Kidney tubule cell (primary cell): ENCODE measurements at places on chromosomes 16 and 17.

DNA sequence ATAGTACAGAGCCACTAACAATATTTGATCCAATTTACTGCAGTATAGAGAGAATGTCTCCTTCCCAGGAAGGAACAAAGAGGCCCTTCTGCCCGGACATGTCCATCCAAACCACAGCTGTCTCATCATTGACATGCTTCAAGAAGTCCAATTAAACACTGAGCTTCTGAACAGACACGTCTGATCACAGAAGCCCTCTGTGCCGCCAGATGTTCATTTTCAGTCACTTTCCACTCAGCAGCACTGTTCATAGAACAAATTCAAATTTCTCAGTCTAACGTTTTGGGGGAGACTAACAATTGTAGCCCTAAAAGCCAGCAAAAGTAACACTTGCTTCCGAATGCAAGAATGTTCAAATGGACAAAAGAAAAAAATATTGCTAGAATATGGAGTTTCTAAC is 15.3 kb downstream of the ZC3H7A start:
- DNase-seq: peak; percentile 75

DNA sequence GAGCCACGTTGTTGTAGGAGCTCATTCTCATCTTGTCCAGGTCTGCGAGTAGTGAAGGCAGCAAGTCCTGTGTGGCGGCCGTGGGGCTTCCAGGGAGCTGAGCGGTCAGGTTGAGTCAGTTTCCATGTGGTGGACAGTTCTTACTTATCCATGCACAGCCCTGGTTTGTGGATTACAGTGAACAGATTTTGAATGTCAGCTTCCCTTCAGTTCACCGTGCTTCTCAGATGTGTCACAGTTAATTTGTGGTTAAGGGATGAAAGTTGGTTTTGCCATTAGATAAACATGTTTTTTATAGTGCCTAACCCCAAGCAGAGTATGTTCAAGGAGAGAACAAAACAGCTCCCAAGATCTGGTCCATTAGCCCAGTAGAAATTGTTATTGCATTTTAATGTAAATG is 103.1 kb downstream of the RPTOR start:
- peak; percentile 84 for DNase-seq

DNA sequence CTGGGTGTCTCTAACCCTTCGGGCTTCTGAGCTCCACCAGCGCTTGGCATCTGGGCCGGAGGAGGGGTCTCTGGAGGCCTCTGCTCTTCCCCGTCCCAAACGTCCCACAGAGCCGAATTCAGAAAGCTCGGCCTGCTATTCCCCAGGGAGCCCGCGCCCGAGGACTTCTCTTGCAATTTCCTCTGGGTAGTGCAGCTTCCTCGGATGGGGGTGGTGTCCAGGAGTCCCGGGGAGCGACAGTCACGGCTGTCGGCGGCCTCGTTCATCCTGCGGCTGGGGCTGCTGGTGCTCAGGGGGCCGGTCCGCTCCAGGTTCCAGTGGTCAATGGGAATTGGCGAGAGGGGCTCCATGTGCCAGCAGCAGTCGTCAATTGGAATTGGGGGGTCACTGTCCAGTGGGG is 11.8 kb upstream of the NLRC3 start:
- no peak for DNase-seq

DNA sequence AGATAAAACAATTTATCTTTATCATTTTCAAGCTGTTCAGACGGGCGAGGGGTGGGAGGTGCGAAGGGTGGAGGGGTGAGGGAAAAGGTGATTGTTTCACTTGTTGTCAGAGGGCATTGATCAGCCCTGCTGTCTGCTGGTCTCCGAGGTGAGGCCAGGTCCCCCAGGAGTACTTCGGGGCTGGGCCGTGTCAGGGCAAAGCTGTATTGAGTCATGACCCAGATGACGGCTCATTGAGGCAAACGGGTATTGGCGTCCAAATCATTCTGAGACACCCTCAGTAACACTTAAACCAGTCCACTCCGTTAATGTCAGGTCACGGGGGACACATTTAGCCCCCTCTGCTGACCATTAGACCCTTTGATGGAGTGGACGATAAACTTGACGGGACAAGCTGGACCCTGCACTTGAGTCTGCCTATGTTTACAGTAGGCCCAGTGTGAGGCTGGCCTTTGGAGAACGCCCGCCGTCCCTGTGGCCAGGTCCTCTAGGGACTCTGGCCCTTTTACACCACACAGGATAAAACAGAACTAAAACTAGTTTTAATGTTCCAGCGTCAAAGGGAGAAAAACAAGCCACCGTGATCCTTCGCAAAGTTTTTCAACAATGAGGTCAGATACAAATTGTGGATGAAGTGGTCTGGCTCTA is 502.2 kb upstream of the ZFHX3 start:
- no peak for DNase-seq

DNA sequence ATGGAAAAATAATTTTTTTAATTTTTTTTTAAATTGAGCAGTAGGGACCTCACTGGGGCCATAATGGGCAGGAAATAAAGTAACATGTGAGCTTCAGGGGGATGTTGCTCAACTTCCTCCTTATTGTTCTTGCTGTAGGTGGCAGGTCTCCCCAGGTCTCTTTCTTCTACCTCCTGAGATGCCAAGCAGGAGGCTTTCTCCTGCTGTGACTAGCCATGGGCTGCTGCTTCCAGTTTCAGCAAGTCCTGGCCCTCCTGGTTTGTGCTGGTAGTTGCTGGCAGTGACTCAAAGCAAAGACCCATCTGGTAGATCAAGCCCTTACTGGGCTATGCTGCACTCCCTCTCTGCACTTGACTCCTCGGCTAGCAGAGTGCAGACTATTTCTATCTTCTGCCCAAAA is 2.3 kb downstream of the DPEP2NB start:
- DNase-seq: no peak

- peak; percentile 66 for DNase-seq
Observed at GRCh38 chr16:30032083-30032819, 1.2 kb upstream of the TLCD3B start.

DNA sequence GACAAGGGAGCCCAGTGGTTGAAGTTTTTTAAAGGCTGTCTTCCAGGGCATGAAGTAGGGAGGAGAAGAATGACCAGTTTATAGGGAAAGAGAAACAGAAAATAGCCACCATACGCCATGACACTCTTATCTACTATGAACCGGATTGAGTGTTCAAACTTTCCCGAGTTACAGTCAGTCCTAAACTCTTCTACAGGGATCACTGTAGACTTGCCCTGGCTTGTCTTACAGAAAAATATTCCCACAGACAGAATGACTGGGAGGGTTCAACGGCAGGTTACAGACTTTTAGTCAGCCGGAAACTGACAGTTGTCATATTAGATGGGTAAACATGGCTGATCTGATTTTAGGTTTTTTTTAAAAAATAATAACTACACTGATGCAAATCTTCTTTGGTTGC is 662.5 kb upstream of the SOX9 start:
- DNase-seq: no peak

DNA sequence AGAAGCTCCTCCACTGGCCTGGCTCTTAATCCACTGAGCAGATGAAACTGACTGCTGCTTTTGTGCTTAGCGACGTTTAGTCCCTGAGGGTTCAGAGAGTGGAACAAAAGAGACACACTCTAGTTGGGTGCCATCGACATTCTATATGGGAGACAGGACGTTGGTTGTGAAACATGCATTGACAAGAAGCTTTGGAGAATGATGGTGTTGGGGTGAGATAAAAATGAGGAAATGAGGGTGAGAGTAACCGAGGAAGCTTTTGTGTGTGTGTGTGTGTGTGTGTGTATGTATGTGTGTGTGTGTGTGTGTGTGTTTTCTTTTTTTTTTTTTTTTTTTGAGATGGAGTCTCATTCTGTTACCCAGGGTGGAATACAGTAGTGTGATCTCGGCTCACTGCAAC is 89.5 kb downstream of the ABCC1 start:
- no peak for DNase-seq

- no peak for DNase-seq
Observed at GRCh38 chr17:14116263-14117024, 47.1 kb downstream of the COX10 start.

DNA sequence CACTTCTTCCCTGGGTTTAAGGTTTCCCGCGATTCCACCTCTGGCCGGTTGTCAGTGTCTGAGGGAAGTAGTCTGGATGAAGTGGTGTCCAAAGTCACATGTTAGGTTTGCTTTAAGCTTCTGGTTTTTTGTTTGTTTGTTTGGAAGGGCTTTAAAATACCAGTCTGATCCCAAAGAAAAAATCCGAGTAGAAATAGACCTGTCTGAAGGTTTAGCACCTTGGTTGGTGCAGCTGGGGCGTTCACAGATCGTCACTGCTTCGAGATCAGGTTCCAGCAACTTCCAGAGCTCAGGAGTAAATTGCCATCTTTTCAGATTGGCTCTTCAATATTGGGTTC is 567 bp downstream of the TMEM97 start:
- peak; percentile 23 for DNase-seq

- no peak for DNase-seq
Observed at GRCh38 chr16:17050468-17050867, 420.3 kb downstream of the XYLT1 start.

DNA sequence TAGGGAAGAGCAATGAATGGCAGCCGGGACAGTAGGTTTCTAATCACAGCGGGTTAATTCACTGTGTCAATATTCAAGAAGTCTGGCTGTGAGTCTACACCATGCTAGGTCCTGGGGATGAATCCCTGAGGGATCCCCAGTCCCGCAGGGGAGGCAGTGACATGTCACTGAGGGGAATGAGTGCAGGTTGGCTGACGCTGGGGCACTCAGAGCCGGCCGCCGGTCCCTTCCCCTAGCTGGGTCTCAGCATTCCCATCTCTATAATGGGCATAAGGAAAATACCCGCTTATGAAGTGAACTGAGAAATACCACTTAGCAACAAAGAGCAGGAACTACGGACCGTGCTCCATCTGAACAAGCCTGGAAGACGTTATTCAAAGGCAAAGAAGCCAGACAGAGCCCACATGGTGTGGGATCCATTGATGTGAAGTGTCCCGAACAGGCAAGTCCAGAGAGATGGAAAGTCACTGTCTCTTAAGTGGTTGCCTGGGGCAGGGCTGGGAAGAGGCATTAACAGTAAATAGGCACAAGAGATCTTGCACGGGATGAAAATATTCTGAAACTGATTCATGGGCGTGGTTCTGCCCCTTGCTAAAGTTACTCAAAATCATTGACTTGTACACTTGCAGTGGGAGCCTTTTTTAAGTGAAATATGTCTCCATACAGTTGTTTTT is 31.9 kb downstream of the PPL start:
- DNase-seq: no peak

- no peak for DNase-seq
Observed at GRCh38 chr17:55883149-55883548, 132.3 kb downstream of the PCTP start.

GRCh38 chr17:40962059-40962561 is 4.6 kb downstream of the KRT39 start:
- DNase-seq: no peak

DNA sequence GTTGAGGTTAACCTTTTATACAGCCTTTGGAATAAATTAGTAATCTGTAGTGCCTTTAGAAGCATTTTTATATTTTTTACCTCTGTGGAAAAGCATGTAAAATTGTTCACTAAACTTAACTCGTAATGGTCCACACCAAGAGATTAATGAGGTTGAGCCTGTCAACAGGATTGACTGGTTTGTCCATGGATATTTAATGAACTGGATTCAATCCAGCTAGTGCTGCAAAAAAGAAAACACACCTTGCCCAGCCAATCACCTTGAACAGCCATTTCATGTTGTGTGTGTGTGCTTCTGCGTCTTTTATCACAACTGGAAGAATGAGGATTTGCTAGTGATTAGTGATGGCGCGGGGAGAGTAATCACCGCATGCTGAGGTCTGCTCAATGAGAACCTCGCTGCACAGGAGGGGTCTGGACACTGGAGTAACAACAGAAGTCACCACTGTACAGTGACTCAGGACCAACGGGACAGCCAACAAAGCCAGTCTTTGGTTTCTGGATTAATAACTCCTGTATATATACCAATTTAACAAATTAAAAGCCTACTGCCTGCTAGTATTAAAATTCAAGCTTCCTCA is 33.7 kb downstream of the LITAFD start:
- DNase-seq: no peak

GRCh38 chr16:5187402-5187952 is 89.9 kb upstream of the EEF2KMT start:
- DNase-seq: no peak
